ENCODE measurements at places on chromosomes 7 and 10. TPM values are rescaled to one million over a fixed set of nuclear protein-coding genes. Genes with fewer than 3 reads are reported as not detected.

GRCh38 chr7:6402741-6403140, 45.0 kb downstream of the DAGLB start:
- DNase-seq = no peak

DNA sequence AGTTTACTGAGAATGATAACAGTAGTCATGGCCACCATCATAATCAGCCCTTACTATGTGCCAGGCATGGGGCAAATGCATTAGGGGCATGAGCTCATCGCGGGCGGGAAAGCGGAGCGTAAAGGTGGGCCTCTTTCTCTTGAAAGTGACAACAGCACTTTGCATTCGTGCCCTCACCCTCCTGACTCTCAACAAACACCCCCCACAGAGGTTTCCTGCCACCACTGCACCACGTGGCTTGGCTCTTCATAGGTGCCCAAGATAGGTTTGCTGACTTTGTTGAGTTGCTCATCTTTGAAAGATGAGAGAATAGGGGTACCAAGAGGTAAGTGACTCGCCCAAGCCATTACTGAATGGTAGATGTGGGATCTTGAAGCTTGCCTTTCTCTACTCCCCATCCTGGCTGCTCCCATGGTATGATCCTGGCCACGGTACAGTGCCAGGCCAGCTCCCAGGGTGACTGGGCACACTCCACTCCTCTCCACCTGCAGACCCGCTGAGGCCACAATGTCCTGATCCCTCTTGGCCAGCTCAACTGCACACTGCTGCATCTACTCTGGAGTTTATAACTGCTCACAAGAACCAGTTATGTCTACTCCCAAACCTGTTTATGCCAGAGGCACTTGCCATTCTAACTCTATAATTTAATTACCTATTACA, 26.0 kb downstream of the SLIT1 start:
- no peak for DNase-seq

DNA sequence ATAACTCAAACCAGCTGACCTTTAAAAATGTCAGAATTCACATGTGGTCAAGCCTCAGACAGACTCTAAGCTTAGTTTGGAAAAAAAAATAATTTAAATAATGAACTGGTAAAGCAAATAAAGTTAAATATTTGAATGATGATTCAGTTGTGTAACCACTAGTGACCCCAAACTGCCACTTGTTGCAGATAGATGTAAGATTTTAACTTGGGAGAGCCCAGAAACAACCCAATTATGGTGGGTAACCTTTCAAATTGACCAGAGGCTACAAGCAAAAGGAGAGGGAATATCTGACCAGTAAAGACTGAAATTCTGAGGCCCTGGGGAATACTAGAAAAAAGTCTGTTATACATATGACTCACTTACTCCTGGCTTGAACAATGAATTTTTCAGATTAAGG, 268.1 kb downstream of the HPSE2 start:
- DNase-seq = no peak

ELOVL3 gene
- 2.1 TPM for polyA plus RNA-seq

ECHS1 gene
- 143 TPM for polyA plus RNA-seq

Data from renal pelvis (tissue), 12 donors.